ENCODE measurements at places on chromosomes 2 and 18.

DNA sequence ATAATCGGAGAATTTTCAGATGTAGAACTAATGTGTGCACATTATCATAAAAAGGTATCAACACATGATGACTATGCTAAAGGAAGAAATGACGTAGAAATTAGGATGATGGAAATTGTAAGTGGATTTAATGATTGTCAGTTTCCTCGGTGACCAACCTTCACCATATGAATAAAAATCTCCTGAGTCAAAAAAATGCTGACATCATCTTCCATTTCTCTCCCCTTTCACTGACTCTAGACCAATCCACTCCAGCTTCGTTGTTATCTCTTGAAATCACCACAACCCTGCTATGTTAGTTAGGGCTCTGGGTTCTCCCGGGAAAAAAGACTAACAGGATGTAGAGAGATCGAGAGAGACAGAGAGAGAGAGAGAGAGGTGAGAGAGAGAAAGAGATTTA is 204.8 kb upstream of the KYNU start:
- DNase-seq, result no peak

GRCh38 chr18:9905401-9905922 is 8.4 kb upstream of the VAPA start:
- no peak for DNase-seq

GRCh38 chr2:105843476-105844374 is 99.0 kb downstream of the NCK2 start:
- peak; percentile 10 for DNase-seq

DNA sequence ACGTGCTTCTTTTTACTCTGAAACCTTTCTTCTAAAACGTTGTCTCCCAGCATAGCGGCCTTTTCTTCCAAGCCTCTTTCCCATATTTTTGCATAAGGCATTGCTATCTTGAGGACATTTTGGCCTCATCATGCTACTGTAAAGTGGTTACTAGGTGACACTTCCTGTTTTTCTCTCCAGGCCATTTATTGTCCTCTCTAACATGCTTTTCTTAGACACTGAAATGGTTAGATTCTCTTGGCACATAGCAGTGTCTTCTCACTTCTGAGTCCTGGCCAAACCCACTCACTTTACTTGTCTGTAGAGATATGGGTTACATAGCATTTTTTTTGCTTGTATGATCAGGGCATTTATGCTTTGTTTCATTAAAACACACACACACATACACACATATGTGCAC is 50.1 kb upstream of the KCNH7 start:
- no peak for DNase-seq

- no peak for DNase-seq
These were observed 86.5 kb upstream of the DTNA start for GRCh38 chr18:34623557-34623956.

GRCh38 chr2:1907849-1908533 is 163.7 kb upstream of the PXDN start:
- DNase-seq, result no peak

GRCh38 chr2:111106706-111107105 is 14.0 kb upstream of the BCL2L11 start:
- no peak for DNase-seq

DNA sequence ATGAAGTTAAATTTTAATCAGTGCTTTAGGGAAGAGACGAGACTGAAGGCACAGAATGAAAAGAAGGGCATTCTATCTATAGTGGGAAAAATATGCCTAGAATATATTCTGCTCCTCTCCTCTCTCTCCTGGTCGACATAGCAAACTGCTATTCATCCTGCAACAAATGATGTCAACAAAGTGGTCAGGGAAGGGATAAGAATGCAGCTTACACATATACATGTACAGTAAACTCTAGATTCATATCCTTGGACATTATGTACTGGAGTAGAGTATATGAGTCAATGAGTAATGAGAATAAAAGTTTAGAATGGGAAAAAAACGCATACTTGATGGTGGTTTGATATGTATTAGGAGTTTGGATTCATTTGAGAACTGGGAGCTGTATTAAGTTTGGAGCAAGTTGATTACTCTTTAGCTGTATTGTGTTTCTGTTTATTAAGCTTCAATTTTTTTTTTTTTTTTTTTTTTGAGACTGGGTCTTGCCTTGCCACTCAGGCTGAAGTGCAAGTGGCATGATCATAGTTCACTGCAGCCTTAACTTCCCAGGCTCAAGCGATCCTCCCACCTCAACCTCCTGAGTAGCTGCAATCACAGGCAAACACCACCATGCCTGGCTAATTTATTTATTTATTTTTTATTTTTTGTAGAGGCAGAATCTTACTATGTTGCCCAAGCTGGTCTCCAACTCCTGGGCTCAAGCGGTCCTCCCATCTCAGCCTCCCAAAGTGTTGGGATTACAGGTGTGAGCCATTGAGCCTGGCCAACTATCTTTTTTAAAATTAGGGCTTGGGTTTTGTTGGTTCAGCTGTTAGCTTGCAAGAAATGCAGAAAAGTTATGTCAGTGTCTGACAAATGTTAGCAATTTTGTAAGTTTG is 53.8 kb downstream of the STAT1 start:
- DNase-seq, result no peak

DNA sequence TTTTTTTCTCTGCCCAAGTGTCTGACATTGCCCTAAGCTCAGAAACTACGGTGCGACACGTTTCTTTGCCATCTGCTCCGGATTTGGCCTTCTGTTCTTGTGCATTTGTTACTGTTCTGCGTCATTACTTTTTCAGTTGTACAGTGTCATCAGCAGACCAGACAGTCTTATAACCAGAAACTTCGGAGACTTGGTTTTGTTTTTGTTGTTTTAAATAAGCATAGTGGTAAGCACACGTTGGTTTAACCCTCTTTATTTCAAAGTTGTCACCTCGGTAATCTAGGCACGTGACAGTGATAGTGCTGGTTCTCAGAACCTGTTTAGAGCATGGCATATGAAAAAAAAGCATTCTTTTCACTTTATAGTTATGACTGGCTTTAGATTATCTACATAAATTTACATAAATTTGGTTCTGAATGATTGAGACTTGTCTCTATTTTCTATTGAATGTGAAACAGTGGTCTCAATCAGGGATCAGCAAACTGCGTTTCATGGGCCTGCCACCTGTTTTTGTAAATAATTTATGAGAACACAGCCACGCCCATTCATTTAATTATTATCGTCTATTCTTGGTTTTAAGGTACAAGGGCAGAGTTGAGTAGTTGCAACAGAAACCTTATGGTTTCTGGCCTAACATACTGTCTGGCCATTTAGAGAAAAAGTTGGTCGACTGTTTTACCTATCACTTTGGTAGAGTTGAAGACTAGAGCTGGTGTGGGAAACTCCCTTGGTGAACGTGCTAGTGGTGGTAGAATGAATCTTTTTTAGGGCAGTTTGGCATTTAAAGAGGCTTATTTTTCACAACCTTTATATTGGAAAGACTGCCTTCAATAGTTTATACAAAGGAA is 106.5 kb downstream of the ZNF532 start:
- no peak for DNase-seq

Measured in fibroblast of the conjunctiva (primary cell).